Peyer's patch (tissue), 4 donors: ENCODE measurements at places on chromosomes 2 and 18. TPM values are rescaled to one million over a fixed set of nuclear protein-coding genes. Genes with fewer than 3 reads are reported as not detected.

DNA sequence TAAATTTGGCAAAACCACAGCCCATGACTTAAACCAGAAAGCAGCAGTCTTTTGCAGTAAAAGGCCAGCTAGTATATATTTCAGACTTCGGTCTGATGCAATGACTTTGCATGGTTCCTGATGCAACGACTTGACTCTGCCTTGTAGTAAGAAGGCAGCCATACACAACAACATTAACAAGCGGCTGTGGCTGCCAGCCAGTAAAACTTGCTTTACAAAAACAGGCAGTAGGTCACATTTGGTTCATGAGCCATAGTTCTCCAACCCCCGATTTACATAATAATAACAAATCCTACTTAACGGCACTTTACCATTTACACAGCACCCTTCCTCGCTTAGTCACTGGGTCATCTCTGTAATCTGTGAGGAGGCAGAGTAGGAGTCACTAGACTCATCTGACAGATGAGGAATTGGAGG lies 410.3 kb downstream of the LRATD1 start:
- no peak for DNase-seq
- no peak overlapping the region for H3K4me3 ChIP-seq
- H3K27ac ChIP-seq, result peak overlapping the region; percentile 65
- H3K27me3 ChIP-seq, result no peaks in the 10 kb centered on the region
- no peaks in the 10 kb centered on the region for H3K4me1 ChIP-seq

- no peaks in the 10 kb centered on the region for H3K4me1 ChIP-seq
- H3K27me3 ChIP-seq, result no peaks in the 10 kb centered on the region
- no peaks in the 10 kb centered on the region for H3K36me3 ChIP-seq
- DNase-seq, result no peak
- H3K27ac ChIP-seq, result no peak overlapping the region
These were observed 61.1 kb upstream of the RND3 start for GRCh38 chr2:150548527-150548926.

DNA sequence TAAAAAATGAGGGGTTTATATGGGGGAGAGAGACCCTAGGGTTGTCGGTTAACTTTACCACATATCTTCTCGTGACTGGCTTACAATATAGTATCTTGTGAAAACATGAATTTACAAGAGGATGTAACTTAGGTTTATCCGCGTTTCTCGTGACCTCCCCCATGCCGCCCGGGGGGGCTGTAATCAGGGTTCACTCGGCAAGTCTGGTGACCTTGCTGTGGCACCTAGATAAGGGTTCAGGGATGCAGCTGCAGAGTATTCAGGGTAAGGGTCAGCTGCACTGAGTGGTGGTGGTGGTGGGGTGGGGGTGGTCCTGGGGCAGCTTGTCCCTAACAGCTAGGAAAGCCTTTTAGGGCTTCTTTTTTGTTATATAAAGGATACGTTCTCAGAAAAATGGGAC lies 112.3 kb downstream of the LYPD1 start:
- H3K4me1 ChIP-seq, result no peaks in the 10 kb centered on the region
- H3K36me3 ChIP-seq, result no peaks in the 10 kb centered on the region

DNA sequence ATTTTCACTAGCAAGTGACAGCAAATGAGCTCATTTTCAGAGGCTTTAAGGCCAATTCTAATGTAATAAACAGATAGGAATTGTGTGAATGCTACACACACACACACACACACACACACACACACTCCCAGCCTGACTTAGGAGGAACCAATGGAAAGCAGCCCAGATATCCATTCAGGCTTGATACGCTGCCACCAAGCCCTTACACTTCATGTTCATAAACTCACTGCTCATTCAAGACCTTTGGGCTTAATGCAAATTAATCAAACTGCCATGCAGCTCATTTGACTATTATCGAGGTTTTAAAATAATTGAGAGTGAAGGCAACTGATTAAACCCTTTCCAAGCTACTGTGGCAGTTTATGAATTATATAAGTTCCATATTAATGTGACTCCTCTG lies 298.9 kb upstream of the NCKAP5 start:
- no peak overlapping the region for H3K27ac ChIP-seq
- H3K27me3 ChIP-seq, result no peaks in the 10 kb centered on the region
- no peaks in the 10 kb centered on the region for H3K4me1 ChIP-seq
- no peak for DNase-seq
- no peak overlapping the region for H3K4me3 ChIP-seq

The TUBA4B gene
- not detected for total RNA-seq

DNA sequence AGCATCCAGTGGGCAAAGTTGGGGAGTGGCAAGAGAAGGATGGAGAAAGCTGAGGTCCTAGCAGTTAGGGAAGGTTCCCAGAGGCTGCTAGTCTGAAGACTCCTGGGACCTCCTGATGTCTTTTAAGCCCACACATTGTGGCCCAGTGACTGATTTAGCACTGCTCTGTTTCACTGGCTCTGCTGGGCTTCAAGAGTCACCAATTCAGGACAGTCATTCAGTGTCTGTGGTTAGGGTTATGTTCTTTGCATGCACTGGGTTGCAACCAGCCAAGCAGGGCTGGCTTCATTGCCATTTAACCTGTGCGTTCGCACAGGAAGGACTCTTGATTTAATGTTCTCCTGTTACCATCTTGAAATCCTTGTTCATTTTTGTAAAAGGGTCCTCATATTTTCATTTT lies 199.2 kb downstream of the ICOS start:
- no peak overlapping the region for H3K4me3 ChIP-seq
- no peaks in the 10 kb centered on the region for H3K36me3 ChIP-seq
- H3K27me3 ChIP-seq, result no peaks in the 10 kb centered on the region
- DNase-seq, result no peak
- H3K27ac ChIP-seq, result no peak overlapping the region
- no peaks in the 10 kb centered on the region for H3K4me1 ChIP-seq

DNA sequence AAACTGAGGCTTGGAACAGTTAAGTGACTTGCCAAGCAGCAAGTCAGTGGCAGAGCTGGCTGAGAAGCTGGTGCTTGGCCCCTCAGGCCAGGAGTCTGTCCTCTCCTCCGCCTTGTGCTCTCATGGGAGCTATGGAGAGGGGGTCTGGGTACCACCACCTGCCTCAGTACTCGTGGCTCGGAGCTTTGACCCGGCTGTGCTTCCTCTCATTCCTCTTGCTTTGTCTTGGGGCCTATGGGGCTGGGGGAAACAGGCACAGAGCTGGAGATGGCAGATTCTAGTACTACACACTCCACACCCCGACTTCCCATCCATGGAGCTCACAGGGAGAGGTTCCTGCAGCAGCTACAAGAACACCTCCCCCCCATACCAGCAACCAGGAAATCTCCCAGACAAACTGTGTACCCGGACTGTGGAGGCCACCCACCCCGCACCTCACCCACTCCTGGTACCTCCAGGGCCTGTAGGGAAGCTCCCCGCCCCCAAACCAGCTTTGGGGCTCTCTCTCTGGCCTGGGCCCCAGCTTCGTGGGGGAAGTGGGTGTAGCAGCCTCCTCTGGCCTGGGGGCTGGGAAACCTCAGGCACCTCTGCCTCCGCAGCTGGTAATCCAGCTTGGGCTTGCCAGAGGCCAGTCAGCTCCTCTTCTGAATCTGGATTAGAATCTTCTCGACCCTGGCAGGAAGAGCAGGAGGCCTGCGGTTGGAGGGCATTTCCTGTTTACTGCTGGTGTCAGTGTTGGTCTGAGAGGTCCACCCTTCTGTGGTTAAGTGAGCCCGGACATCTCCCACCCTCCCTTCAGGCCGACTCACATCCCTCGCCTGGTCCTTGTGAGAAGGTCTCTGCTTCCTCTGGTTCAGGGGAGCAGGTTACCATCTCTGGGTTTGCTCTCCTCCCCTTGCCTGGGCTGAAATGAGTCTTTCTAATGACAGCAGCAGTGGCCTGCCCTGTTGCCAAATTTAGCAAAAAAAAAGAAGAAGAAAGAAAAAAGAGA lies 22.3 kb upstream of the RHOB start:
- peak overlapping the region; percentile 80 for H3K27ac ChIP-seq
- DNase-seq, result peak; percentile 81
- H3K36me3 ChIP-seq, result no peaks in the 10 kb centered on the region
- no peaks in the 10 kb centered on the region for H3K4me1 ChIP-seq

DNA sequence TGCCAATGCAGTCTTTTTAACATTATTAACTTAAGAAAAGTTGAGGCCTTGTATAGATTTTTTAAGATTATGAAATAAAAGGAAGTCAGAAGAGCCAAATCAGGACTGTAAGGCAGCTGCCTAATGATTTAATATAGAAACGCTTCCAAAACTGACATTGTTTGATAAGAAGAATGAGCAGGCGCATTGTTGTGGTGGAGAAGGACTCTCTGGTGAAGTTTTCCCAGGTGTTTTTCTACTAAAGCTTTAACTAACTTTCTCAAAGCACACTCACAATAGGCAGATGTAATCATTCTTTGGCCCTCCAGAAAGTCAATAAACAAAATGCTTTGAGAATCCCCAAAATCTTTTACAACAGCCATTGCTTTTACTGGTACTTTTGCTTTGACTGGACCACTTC lies 288.6 kb upstream of the FIGN start:
- H3K27ac ChIP-seq, result no peak overlapping the region
- H3K36me3 ChIP-seq, result no peaks in the 10 kb centered on the region
- no peaks in the 10 kb centered on the region for H3K4me1 ChIP-seq
- DNase-seq, result no peak
- no peaks in the 10 kb centered on the region for H3K27me3 ChIP-seq

DNA sequence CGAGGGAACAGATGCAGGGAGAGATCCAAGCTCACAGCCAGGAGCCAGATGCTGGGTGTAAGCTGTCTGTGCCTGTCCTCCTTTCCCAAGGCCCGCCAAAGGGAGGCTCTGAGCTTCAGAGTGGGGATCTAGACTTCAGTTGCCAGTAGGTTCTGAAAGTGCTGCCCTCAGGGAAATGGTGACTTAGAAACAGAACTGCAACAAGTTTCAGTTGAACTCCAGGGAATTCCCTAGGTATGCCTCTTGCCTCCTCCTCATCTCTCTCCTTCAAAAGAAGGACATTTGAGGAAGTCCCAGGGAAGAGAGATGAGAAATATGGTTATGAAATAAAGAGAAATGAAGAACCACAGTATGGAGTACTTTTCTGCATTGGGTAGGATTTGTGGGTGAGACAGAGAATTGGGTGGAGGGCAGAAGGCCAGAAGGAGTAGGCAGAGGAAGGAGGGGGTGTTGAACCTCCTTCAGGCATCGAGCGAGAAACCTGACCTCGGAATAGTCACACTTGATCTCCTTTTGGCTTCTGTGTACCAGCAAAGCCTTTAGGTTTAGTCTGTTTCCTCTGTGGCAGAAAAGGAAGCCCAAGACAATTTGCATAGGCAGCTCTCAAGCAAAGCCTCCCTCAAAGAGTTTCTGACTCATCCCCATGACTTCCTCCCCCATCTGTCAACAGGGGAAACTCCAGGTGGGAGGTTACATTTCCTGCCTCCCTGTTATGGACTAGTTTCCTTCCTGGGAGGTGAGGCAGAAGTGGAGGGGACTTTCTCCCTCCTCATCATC lies 45.7 kb downstream of the QPCT start:
- no peak overlapping the region for H3K27ac ChIP-seq
- peak; percentile 72 for DNase-seq
- peaks cover 6% of the 10 kb centered on the region for H3K4me1 ChIP-seq
- H3K4me3 ChIP-seq, result no peak overlapping the region
- H3K27me3 ChIP-seq, result no peaks in the 10 kb centered on the region
- no peaks in the 10 kb centered on the region for H3K36me3 ChIP-seq

The SIX2 gene
- not detected for total RNA-seq

The GMPPA gene
- total RNA-seq, result 42.1 TPM

- no peaks in the 10 kb centered on the region for H3K27me3 ChIP-seq
- H3K4me3 ChIP-seq, result no peak overlapping the region
- no peak overlapping the region for H3K27ac ChIP-seq
- no peaks in the 10 kb centered on the region for H3K36me3 ChIP-seq
These were observed 169.1 kb downstream of the NDUFA10 start for GRCh38 chr2:239855863-239856587.

The RTKN gene
- 46.2 TPM for total RNA-seq

GRCh38 chr2:172993931-172994717 lies 81.5 kb upstream of the MAP3K20 start:
- H3K27ac ChIP-seq, result no peak overlapping the region
- H3K4me1 ChIP-seq, result no peaks in the 10 kb centered on the region
- no peaks in the 10 kb centered on the region for H3K27me3 ChIP-seq
- H3K36me3 ChIP-seq, result no peaks in the 10 kb centered on the region
- H3K4me3 ChIP-seq, result no peak overlapping the region

- no peak overlapping the region for H3K27ac ChIP-seq
- no peaks in the 10 kb centered on the region for H3K36me3 ChIP-seq
- H3K4me3 ChIP-seq, result no peak overlapping the region
- no peak for DNase-seq
These were observed 21.9 kb upstream of the ICOS start for GRCh38 chr2:203914546-203915182.

DNA sequence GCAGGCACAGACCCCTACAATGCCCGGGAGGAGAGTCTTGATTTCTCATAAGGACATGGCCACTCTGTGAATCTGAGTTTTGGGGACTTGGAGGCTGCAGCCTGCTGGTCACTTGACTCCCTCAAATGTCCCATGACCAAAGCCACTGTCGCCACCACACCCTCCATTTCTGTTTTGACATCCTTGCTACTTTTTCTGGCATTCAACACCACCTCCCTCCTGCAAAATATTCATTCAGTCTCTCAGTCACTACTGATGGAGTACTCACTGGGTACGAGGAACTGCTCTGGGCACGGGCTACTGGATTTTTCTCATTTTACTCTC lies 208.6 kb upstream of the HAAO start:
- peaks cover 5% of the 10 kb centered on the region for H3K4me1 ChIP-seq
- peak overlapping the region; percentile 78 for H3K27ac ChIP-seq
- peak; percentile 24 for DNase-seq
- no peak overlapping the region for H3K4me3 ChIP-seq
- no peaks in the 10 kb centered on the region for H3K27me3 ChIP-seq

- H3K4me1 ChIP-seq, result no peaks in the 10 kb centered on the region
- DNase-seq, result no peak
- no peak overlapping the region for H3K4me3 ChIP-seq
- no peaks in the 10 kb centered on the region for H3K36me3 ChIP-seq
These were observed 22.3 kb upstream of the ITM2C start for GRCh38 chr2:230842473-230842872.

GRCh38 chr2:126966601-126967000 lies 67.9 kb downstream of the TEX51 start:
- H3K27me3 ChIP-seq, result no peaks in the 10 kb centered on the region
- no peak for DNase-seq

GRCh38 chr2:30223413-30223874 lies 7.9 kb upstream of the LBH start:
- peak; percentile 74 for DNase-seq
- H3K4me3 ChIP-seq, result no peak overlapping the region
- no peaks in the 10 kb centered on the region for H3K36me3 ChIP-seq
- no peaks in the 10 kb centered on the region for H3K27me3 ChIP-seq
- peak overlapping the region; percentile 91 for H3K27ac ChIP-seq

The TMEFF2 gene
- 1.6 TPM for total RNA-seq
